ENCODE measurements at places on chromosomes 4 and X. TPM values are rescaled to one million over a fixed set of nuclear protein-coding genes. Genes with fewer than 3 reads are reported as not detected.

Gene USP26
- not detected for total RNA-seq

Gene VCX3A
- 0.21 TPM for total RNA-seq

Gene CENPI
- 20.8 TPM for total RNA-seq

DNA sequence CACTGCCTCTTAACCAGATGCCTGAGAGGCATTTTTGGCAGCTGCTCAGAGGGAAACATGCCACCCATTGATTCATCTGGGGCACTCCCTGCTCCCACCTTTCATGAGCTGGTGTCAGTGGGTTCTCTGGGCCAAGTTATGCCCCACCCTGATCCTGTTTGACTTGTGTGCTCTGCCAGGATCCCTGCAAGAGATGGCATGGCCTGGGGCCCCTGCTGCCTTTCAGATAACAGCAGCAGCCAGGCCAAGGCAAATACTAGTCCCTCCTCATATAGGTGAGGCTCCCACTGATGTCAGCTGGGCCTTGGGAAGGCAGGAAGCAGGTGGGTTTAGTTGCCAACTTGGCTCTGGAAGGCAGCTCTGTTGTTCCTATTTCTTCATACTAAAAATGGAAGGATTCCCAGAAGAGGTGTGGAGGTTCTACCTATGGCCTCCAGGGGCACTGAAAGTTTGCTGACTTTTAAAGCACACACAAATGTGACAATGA is 192.9 kb upstream of the RBPJ start:
- no peak for DNase-seq

DNA sequence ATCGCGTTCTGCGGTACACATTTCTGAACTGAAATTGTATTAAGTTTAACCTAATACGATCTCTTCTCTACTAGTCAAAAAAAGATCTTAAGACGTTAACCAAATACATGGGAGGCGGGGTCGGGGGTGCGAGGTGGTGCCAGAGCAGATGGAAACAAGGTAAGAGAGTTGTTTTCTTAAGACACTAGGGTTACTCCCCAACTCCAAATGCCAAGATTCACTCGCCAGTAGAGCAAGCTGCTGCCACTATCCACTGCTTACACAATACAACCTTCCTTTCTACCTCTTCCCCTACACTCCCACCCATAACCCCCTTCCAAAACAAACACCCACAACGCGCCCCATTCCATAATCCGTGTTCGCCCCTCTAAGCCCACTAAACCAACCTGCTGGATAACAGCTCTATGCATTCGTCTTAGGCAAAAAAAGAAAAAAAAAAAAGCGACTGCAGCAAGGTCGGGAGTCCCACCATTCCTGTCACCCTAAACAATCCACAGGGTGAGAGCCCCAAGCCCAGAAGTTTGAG is 1.3 kb downstream of the LCORL start:
- peak; percentile 2 for DNase-seq

DNA sequence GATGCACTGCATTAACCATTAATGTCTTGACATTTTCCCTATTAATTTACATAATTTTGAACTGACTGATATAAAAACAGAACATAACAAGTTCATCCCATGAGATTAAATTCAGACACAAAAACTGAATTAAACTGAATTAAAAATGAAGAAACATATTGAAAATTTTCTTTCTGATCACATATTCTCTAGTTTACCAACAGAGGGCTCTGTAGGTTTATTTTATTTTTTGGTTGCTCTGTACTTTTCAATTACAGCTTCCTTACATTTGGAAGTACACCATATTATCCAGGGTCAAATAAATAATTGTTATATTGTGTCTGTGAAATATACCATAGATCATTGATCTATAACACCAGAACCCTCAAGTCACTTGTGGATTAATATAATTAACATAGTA is 27.3 kb upstream of the CT83 start:
- peak; percentile 19 for DNase-seq
